ENCODE measurements at places on chromosomes 5 and 9. TPM values are rescaled to one million over a fixed set of nuclear protein-coding genes. Genes with fewer than 3 reads are reported as not detected.

DNA sequence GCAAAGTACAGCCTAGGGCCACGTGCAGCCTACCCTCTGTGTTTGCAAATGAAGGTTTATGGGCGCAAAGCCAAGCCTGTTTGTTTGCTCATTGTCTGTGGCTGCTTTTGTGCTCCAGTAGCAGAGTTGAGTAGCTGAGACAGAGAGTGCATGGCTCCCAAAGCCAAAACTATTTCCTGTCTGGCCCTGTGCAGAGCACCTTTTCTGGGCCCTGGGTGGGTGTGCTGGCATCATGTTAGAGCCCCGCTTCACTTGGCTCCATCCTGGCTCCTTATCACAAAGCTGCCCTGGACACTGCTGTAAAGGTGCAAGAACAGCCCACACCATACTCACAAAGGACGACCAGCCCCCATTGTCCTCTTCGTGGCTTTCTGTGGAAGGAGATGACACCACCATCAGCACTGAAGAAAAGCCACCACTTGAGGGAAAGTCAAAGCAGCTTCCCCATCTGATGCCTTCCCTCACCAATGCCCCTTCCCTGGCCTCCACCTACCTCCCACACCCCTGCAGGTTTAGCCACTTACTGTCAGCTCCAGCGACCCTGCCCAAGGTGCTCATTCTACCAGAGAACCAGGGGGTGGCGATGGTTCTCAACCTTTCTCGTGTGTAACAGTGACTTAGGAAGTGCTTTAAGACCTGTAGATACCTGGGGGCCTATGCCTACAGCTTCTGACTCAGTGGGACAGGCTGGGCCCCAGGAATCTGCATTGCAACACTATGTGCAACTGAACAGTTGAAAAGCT is 23.4 kb downstream of the LCP2 start:
- no peaks in the 10 kb centered on the region for H3K27me3 ChIP-seq
- no peak overlapping the region for H3K27ac ChIP-seq
- peaks cover 17% of the 10 kb centered on the region for H3K4me1 ChIP-seq
- DNase-seq: peak; percentile 63
- no peak overlapping the region for H3K4me3 ChIP-seq

DNA sequence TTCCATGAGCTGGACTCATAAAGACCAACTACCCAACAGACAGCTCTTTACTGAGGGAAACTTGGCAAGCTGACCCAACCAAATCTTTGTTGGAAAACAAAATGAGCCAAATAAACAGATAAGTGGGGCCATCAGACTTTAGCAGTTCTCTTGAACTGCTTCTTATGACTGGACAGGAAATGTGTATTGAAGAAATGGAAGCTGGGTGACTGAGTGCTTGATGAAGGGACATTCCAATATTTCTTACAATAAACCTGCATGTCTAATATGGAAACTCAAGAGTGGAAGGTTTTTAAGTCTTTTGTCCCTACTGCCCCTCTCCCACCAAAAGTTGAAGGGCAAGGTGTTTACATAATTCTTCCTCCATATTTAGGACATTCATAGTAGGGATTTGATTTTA is 218.8 kb upstream of the NR4A3 start:
- H3K27me3 ChIP-seq: no peaks in the 10 kb centered on the region
- no peak for DNase-seq
- H3K4me3 ChIP-seq: no peak overlapping the region
- H3K27ac ChIP-seq: no peak overlapping the region

The TTC23L gene
- polyA plus RNA-seq: 60.6 TPM

- no peaks in the 10 kb centered on the region for H3K36me3 ChIP-seq
- H3K4me3 ChIP-seq: no peak overlapping the region
- peak overlapping the region; percentile 25 for H3K27ac ChIP-seq
- H3K4me1 ChIP-seq: peaks cover 19% of the 10 kb centered on the region
These were observed 13.9 kb downstream of the NINJ1 start for GRCh38 chr9:93119953-93120845.

DNA sequence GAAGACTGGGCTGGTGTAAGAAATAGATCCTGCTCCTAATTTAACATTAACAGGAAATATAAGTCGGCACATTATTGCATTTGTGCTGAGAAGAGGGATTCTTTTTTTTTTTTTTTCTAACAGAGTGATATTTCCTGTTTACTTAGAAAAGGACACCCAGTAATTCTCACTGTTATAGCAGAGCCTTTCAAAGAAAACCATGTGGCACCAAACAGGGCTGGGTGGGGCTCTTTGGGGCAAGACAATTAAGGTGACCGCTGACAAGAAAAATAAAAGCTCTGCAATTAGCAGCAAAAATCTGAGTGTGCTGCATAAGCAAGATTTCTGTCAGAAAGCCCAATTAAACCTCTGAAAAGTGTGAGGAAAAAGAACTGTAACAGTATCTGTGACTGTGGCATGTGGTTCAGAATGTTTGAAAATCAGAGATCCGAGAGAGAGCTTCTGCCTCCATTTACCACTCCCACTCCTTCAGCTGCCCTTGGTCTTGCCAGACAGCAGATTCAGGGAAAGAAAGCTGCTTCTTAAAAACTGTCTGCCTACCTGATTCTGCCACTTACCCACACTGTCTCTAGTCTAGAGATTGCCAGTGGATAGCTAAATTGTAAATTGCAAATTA is 77.1 kb upstream of the IQGAP2 start:
- H3K27me3 ChIP-seq: no peaks in the 10 kb centered on the region
- DNase-seq: peak; percentile 20
- no peak overlapping the region for H3K4me3 ChIP-seq
- no peak overlapping the region for H3K27ac ChIP-seq
- H3K36me3 ChIP-seq: no peaks in the 10 kb centered on the region

The GPR151 gene
- polyA plus RNA-seq: not detected

GRCh38 chr9:5611321-5612184 is 17.4 kb upstream of the RIC1 start:
- DNase-seq: no peak
- no peaks in the 10 kb centered on the region for H3K4me1 ChIP-seq
- no peaks in the 10 kb centered on the region for H3K27me3 ChIP-seq
- no peak overlapping the region for H3K27ac ChIP-seq

DNA sequence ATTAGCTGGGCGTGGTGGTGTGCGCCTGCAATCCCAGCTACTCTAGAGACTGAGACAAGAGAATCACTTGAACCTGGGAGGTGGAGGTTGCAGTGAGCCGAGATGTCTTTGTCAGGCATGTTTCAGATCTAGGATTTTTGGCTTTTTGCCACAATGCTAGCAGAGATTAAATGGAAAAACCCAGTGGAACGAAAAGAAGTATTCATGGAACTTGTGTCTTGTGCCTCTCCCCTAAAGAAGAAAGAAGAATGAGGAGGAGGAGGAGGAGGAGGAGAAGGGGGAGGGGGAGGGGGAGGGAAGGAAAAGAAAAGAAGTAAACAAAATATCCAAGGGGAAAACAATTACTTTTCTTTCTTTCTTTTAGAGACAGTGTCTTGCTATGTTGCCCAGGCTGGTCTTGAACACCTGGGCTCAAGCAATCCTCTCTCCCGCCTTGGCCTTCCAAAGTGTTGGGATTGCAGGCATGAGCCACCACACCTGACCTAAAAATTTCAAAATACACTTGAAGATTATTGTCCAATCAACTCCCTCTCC is 106.0 kb downstream of the ARRDC3 start:
- no peaks in the 10 kb centered on the region for H3K27me3 ChIP-seq
- H3K4me3 ChIP-seq: no peak overlapping the region
- no peaks in the 10 kb centered on the region for H3K4me1 ChIP-seq
- H3K27ac ChIP-seq: no peak overlapping the region
- no peak for DNase-seq

The ADAMTS16 gene
- 4.7 TPM for polyA plus RNA-seq

The DBH gene
- not detected for polyA plus RNA-seq

- H3K4me3 ChIP-seq: no peak overlapping the region
- no peaks in the 10 kb centered on the region for H3K36me3 ChIP-seq
- H3K27me3 ChIP-seq: no peaks in the 10 kb centered on the region
- no peak for DNase-seq
These were observed 66.3 kb upstream of the TJP2 start for GRCh38 chr9:69107771-69108170.

The IQGAP2 gene
- polyA plus RNA-seq: 60.2 TPM

DNA sequence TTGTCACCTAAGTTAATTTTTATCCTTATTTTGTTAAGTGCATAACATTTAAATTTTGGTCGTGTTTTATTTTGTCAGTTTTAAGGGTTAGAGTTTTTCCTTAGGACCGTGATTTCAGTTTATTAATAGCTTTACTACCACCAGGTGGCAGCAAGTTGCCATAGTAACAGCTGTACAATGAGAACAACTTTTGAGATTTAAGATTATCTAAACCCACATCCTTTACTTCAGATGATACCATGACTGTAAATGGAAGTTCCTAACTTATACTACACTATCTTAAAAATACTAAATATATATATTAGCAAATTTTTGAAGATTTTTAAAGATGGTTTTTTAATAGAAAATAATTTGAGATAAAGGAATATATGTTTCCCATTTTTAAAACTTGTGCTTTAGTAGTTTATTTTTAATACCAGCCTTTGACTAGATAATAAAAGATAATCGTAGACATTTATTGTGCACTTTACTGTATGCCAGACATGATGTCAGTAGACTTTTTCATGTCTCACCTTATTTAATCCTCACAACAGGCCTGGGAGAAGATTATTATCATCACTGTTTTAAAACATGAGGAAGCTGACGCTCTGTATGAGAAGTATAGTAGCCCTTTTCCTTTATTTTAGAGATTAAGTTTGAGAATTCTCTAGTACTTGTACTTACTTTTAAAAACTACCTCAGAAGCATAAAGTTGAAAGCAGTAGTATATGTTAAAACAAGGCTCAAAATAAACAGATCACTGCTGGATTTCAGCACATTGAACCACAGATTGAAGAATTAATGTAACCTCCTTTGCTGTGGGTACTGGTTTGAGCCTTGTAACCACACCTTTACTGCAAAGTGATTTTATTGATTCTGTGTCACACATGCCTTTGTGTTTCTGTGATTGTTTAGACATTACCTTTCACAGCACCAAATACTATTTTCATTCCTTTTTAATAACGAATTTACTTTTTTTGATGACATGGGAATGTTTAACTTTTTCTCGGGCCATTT is 27.5 kb downstream of the SREK1 start:
- H3K27me3 ChIP-seq: no peaks in the 10 kb centered on the region
- no peaks in the 10 kb centered on the region for H3K4me1 ChIP-seq
- no peak overlapping the region for H3K4me3 ChIP-seq
- DNase-seq: peak; percentile 66
- peaks cover 3% of the 10 kb centered on the region for H3K36me3 ChIP-seq

- no peak overlapping the region for H3K4me3 ChIP-seq
- H3K27ac ChIP-seq: no peak overlapping the region
- DNase-seq: no peak
- no peaks in the 10 kb centered on the region for H3K36me3 ChIP-seq
These were observed 6.0 kb downstream of the DMRT1 start for GRCh38 chr9:847505-847904.

The GPX8 gene
- polyA plus RNA-seq: 13.9 TPM

GRCh38 chr5:107470295-107470582 is 200.5 kb downstream of the EFNA5 start:
- no peaks in the 10 kb centered on the region for H3K4me1 ChIP-seq
- no peak overlapping the region for H3K4me3 ChIP-seq
- H3K36me3 ChIP-seq: no peaks in the 10 kb centered on the region
- H3K27ac ChIP-seq: no peak overlapping the region
- DNase-seq: no peak

The C5orf52 gene
- polyA plus RNA-seq: 35.0 TPM

- H3K27ac ChIP-seq: no peak overlapping the region
- no peaks in the 10 kb centered on the region for H3K4me1 ChIP-seq
- no peak overlapping the region for H3K4me3 ChIP-seq
- DNase-seq: no peak
- H3K27me3 ChIP-seq: no peaks in the 10 kb centered on the region
- H3K36me3 ChIP-seq: no peaks in the 10 kb centered on the region
These were observed 38.8 kb downstream of the NFX1 start for GRCh38 chr9:33329117-33329563.

- H3K4me1 ChIP-seq: no peaks in the 10 kb centered on the region
- no peak overlapping the region for H3K4me3 ChIP-seq
- no peak overlapping the region for H3K27ac ChIP-seq
These were observed 46.2 kb downstream of the FRMD3 start for GRCh38 chr9:83491995-83492394.

DNA sequence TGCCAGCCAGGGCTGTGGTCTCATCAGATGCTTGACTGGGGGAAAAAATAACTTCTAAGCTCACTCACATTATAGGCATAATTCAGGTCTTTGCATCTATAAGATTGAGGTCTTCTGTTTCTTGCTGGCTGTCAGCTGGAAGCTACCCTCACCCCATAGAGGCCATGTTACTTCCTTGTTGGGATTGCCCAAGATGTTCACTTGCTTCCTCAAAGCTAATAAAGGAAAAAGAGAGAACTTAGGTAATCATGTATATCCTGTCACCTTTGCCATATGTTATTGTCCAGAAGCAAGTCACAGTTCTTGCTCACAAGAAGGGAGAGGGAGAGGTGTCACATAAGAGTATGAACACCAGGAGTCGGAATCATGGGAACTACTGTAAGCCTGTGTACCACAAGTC is 38.7 kb upstream of the ANKRD34B start:
- no peaks in the 10 kb centered on the region for H3K36me3 ChIP-seq
- no peak overlapping the region for H3K27ac ChIP-seq
- H3K4me1 ChIP-seq: no peaks in the 10 kb centered on the region
- H3K4me3 ChIP-seq: no peak overlapping the region
- no peak for DNase-seq

DNA sequence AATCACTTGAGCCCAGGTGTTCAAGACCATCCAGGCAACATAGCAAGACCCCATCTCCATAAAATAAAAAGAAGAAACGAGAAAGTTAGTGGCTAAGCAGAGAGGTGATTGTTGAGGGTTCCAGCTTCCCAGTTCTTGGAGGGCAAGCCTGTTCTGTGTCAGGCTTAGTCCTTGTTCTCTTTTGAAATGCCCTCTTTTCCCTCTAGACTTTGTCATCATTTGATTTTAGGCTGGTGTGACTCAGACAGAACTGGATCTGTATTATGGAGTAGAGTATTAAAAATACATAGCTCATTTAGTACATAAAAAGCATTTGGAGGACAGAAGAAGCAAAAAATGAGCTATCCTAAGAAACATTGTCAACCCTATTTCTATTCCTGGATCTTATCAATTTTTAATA is 159.4 kb downstream of the CD180 start:
- no peaks in the 10 kb centered on the region for H3K27me3 ChIP-seq
- no peaks in the 10 kb centered on the region for H3K36me3 ChIP-seq
- DNase-seq: no peak
- H3K4me1 ChIP-seq: peaks cover 13% of the 10 kb centered on the region
- H3K27ac ChIP-seq: no peak overlapping the region
- H3K4me3 ChIP-seq: no peak overlapping the region

DNA sequence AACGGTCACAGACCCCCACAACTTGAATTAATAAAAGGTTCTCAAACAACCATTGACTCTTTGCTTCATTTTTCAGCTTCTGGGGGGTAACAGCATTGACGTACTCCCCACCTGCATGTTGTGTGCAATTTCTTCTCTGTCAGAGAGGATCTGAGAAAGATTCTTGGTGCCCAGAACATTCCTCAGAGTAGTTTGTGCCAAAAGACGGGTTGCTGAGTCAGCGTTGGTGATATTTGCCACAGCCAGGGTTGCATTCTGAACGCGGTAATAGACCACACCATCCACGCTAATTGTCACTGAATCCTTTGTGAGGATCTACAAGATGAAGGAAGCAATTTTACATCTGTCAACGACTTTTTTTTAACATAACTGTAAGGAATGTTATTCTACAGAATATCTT is 21.0 kb downstream of the STOM start:
- no peak overlapping the region for H3K27ac ChIP-seq
- peaks cover 30% of the 10 kb centered on the region for H3K4me1 ChIP-seq
- DNase-seq: no peak
- H3K36me3 ChIP-seq: no peaks in the 10 kb centered on the region

The COL5A1 gene
- polyA plus RNA-seq: 34.3 TPM

The IRX1 gene
- 0.17 TPM for polyA plus RNA-seq

Data from testis (tissue), 5 donors.